ENCODE measurements at places on chromosomes 1 and 21. TPM values are rescaled to one million over a fixed set of nuclear protein-coding genes. Genes with fewer than 3 reads are reported as not detected.

DNA sequence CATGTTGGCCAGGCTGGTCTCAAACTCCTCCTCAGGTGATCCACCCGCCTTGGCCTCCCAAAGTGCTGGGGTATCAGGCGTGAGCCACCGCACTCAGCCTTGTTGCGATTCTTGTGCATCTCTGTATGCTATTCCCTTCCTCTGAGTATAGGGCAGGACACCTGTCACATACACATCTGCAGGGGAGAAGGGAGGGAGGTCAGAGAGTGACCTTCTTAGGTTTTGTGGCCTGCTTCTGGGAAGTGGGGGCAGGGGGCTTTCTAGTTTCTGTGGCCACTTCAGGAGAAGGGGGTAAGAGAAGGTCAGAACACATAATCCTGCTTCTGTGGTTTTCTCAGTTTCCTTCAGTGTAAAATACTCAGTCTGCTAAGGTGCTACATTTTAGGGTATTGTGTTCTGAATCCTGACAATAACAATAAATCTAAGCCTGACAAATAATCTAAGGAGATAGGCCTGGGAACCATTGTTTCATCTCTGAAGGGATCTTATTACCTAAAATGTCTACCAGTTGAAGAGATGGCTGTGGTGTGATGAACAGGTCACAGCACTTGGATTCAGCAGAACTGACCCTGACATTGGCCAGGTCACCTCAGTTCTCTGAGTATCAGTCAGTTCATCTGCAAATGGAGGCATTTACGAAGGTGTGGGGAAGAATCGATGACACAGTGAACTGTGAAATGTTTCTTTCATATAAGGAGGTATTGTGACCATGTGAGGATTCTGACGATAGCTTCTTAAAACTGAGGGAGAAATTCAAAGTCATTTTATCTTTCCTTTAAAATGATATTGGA lies 212.6 kb upstream of the L1TD1 start:
- no peak for DNase-seq

- DNase-seq, result no peak
Observed at GRCh38 chr1:23392125-23392855, 22.7 kb upstream of the ZNF436 start.

- DNase-seq, result no peak
Observed at GRCh38 chr1:227451954-227452353, 111.4 kb upstream of the ZNF678 start.

- no peak for DNase-seq
Observed at GRCh38 chr1:155195201-155196102, 12.2 kb downstream of the THBS3 start.

DNA sequence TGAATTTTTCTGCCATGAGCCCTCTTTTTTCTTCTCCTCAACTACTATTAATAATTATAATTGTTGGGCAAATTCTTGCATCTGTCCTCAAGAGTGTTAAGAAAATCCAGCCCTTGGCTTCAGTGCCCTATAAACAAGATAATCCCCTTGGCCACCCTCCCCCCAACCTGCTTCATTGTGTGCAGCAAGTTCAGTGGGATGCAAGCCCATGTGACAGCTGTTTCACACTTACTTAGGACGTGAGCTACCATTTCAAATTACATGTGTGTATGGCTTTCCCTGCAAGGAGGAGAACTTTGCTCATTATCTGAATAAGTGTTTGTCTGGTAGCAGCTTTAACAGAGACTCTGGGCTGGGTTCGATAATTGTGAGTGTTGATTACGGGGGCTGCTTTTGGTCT lies 276.2 kb downstream of the CACNA1E start:
- no peak for DNase-seq

GRCh38 chr1:215583185-215583749 lies 16.2 kb downstream of the KCTD3 start:
- DNase-seq, result no peak

DNA sequence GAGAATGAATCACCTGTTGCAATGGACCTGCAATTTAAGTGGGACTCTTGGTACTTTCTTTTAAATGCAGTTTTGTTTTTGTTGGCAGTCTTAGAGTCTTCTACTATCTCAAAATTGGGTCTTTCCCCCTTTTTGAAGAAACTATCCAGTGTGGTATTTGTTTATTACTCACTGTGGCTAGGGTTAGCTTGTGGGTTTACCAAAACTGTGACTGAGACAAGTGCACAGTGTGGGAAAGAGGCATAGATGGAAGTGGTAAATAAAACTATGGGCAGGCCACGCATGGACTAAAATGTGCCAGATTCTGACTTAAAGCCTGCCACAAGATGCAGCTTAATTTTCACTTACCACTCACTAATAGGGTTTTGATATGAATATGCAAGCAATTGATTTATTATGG lies 1441.7 kb downstream of the PLA2G4A start:
- DNase-seq, result no peak

DNA sequence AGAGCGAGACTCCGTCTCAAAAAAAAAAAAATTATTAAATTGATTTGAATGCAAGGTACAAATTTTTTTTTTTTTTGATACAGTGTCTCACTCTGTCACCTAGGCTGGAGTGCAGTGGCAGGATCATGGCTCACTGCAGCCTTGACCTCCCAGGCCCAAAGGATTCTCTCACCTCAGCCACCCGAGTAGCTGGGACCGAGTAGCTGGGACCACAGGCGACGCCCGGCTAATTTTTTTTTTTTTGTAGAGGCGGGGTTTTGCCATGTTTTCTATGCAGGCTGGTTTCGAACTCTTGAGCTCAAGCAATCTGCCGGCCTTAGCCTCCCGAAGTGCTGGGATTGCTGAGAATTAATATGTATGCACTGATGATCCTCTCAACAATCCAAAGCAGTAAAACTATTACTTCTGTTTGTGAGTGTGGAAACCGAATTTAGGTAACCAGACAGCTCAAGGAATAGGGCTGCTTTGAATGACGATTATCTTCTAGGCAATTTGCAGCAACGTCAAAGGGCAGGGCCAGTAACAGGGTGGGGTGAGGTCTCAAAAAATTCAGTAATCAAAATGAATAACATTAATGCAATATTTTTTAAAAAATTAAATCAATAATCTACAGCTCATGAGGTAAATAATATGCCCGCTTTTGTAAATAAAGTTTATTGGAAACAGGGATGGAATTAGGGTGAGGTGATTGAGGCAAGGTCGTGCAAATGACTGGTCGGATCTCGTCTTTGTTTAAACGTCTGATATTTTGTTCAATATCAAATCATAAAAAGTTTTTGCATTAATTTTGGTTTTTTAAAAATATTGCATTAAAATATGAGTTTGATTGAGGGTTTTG lies 1.2 kb downstream of the CLSPN start:
- no peak for DNase-seq

GRCh38 chr1:185058110-185058509 lies 12.8 kb downstream of the RNF2 start:
- DNase-seq, result no peak

- DNase-seq, result no peak
Observed at GRCh38 chr1:58824753-58825389, 41.0 kb upstream of the JUN start.

- no peak for DNase-seq
Observed at GRCh38 chr21:45470773-45471524, 66.0 kb downstream of the COL18A1 start.

GRCh38 chr1:64471218-64472039 lies 1.5 kb downstream of the CACHD1 start:
- DNase-seq, result peak; percentile 85

- no peak for DNase-seq
Observed at GRCh38 chr1:210445931-210446330, 117.2 kb downstream of the HHAT start.

DNA sequence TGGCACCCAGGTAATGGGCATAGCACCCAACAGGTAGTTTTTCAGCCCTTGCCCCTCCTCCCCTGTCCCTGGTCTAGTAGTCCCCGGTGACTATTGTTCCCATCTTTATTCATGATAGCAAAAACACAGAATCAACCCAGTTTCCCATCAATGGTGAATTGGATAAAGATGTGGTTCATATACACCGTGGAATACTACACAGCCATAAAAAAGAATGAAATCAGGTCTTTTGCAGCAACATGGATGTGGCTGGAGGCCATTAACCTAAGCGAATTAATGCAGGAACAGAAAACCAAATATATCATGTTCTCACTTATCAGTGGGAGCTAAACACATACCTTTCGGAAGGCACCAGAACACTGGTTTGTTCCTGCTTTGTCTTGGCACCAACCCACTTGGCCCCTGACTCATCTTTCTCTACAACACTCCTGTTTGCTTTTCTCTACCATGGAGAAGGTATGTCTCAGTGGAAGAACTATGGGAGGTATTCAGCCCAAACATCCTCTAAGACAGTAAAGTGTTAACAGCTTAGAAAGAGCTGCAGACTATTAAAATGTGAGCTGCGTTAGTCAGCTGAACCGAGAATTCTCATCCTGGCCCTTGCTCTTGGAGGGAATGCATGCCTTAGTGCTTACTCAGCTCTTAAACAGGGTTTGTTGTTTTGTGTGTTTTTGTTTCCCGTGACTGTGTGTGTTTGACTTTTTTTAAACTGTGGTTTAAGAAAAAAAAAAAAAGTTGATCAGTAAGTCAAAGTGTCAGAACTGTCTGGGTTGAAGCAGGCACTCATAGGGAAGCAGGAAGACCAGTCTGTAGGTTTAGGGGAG lies 203.0 kb downstream of the TOMM20 start:
- DNase-seq, result no peak

DNA sequence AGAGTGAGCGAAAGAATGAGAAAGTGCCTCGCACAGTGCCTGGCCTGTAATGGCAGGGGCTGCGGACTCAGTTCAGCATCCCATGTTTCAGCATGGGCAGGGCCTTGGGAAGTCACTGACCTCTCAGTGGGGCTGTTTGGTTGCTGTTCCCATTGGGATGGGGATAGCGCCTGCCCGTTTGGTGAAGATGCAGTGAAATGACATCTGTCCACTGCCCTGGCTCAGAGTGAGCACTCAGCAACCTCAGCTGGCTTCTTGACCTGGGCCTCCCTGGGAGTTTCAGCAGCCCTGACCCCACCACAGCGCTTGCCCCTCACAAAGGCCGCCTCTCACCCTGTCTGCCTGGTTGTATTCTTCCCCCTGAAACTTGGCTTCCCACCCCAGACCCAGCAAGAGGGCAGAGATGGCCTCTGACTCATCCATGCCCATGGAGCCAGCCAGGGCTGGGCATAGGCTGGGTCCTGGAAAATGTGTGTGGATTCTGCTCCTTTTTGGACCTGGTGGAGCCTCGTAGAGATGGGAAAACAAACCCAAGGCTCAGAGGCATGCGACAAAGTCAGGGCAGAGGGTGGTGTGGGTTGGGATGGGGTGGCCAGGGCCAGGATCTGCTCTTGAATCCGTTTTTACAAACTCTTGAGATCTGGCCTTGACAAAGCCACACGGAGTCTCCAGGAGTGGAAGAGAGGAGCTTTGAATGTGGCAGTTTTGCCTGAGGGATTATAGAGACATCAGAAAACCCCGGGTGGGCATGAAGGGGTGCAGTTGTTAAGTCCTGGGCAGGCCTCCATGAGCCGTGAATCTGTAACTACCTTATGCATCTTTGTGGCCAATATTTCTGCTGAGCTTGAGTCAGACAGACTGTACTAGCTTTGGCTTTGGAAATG lies 1.2 kb downstream of the XKR8 start:
- DNase-seq, result no peak

GRCh38 chr1:1336931-1337792 lies 6.1 kb downstream of the TAS1R3 start:
- no peak for DNase-seq

- no peak for DNase-seq
Observed at GRCh38 chr21:29465546-29465945, 166.8 kb downstream of the BACH1 start.

- DNase-seq, result no peak
Observed at GRCh38 chr21:38759413-38759812, 46.3 kb upstream of the ETS2 start.

Gene LRRC3
- total RNA-seq, result 1.4 TPM

Gene PTPN22
- 6.6 TPM for total RNA-seq

Gene ARHGAP30
- total RNA-seq, result 21.6 TPM

Measured in kidney (tissue), 22 donors.